ENCODE measurements at places on chromosomes 2 and 18.
A peak's percentile ranks its signal among the peaks of the same experiment; 100 is the strongest.

DNA sequence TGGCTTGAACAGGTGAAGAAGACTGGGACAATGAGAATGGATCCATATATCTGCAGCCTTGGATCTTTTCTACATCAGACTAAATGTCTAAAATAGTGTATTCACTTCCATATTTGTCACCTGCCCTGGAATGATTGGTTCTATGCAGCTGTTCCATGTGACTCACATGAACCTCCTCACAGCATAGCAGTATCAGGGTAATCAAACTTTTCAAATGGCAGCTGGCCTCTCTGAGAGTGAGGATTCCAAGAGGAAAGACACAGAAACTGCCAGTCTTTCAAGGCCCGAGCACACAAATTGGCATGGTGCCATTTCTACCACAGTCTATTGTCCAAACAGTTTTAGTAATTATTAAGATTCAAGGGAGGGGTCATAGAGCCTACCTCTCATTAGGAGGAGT lies 859.3 kb downstream of the BCL11A start:
- no peak for DNase-seq

DNA sequence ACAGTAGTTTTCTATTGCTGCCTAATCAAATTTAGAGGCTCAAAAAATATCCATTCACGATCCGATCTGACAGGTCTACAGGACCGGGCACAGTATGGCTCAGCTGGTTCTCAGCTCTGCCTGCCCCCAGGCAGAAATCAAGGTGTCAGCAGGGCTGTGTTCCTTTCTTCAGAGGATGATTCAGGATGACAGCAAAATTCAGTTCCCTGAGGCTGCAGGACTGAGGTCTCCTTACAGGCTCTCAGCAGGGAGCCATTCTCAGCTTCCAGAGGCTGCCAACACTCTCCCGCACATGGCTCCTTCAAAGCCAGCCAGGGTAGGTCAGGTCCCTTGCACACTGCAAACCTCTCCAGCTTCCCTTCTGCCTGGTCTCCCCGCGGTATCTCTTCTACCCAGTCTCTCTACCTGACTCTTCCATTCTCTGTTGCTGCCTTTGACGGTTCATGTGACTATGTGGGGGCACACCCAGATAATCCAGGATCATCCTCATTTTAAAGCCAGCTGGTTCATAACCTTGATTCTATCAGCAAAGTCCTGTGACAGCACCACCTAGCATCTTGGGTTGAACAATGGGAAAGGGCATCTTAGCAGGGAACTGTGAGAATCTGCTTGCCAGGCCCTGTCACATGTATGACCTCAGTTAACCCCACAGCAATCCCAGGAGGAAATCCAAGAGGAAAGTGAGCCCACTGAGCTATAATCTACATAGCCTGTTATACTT lies 50.4 kb downstream of the UXS1 start:
- no peak for DNase-seq

DNA sequence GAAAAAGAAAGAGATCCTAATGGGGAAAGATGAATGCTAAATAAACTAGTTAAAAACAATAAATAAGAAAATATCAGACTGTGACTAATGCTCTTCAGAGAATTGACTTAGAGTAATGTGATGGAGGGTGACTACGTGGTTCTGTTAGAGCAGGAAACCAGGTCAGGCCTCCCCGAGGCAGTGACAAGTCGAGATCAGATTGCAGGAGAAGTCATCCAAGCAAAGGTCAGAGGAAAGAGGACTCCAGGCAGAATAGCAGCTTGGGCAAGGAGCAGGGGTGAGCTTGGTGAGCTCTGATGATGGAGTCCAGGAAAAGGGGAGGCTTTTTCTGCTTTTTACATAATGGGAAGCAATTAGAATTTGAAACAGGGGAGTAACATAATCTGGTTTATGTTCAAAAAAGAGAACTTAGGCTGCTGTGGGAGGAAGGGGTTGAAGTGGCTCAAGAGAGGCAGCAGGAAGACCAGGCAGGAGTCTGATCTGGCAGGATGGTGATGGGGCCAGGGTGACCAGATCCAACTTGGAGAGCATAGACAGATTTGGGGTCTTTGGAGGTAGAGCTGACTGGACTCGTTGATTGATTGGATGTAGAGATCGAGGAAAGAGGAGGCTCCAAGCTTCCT lies 27.3 kb upstream of the ITGB6 start:
- DNase-seq, result no peak

DNA sequence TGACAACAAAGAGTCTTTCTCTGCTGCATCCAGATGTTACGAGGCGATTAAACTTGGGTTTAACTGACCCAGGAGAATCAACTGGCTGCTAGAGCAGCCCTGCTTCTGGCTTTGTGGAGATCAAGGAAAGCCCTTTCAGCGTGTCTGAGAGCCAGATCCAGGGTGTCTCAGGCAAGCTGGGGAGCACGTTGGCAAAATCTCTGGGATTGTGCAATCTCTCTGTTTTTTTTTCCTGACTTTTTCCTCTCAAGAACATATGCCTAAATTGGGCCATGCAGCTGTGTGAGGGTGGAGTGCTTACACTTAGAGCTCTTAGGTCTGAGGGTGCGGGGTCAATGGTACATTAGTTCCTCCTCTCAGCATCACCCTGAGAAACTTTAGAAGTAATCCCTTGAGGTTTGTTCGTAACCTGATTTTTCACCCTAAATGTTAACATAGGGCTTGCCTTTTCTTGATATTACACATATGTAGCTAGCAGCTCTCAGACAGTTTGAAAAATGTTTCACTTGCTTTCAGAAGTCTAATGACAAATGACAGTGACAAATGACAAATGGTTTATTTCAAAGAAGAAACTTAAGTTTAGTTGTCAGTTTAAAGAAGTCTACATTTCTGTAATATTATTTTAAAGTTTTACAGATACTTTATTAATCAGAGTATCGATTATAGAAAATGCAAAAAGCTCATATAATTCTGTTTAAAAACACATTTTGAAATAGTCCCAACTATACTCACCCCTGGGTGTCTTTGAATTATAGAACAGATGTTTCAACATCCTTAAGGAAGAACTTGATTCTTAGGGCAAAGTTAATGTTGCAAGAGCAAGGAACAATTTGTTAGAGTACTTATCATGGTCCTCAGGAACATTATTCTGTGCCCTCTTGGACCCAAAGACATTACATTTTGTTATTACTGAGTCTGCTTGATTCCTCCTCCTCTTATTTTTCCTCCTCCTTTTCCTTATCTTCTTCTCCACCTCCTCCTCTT lies 38.4 kb upstream of the ZSWIM2 start:
- DNase-seq, result no peak

DNA sequence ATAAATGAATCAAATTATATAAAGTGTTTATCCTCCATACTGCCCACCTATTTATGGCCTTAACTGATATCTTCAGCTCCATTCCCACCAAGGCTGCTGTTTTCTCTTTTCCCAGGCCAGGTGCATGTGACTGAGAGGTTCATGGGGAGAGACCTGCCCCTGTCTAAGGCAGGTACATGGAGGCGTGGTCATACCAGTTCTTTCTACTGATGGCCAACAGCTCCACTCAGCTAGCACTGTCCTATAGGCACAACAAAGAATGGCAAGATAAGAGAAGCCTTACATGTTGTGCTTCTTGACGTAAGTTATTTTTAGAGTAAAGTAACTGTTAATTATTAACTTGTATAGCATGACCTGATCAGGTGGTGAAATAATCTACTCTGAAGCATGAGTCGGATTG lies 16.8 kb downstream of the AKAIN1 start:
- DNase-seq, result no peak

DNA sequence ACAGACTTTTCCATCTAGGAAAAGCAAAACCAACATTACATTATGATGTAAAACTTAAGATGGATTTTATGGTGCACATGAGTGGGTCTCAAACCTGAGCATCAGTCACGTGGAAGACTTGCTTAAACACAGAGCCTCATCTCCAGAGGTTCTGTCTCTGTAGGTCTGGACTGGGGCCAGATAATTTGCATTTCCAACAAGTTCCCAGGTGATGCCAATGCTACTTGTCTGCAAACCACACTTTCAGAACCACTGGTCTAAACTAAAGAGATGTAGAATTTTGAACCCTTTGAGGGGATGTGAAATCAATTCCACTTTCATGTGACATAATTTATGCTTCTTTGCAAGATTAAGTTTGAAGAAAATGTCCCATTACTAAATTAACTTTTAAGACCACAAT lies 522.8 kb downstream of the MBD2 start:
- no peak for DNase-seq

- no peak for DNase-seq
Measured at GRCh38 chr2:234555161-234555560, 58.3 kb upstream of the ARL4C start.

DNA sequence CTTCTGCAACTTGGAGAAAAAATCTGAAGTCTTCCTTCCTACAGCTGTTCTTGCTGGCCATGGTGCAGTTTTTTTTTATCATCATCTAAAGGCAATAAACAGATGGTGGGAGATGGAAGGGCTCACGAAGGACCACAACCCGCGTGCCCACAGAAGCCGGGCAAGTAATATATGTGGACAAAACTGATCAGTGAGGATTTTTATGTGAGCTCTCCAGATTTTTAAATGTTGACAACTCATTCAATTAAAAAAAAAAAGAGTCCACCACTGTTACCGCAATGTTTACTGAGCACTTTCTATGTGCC lies 55.9 kb upstream of the CREB1 start:
- DNase-seq, result no peak

DNA sequence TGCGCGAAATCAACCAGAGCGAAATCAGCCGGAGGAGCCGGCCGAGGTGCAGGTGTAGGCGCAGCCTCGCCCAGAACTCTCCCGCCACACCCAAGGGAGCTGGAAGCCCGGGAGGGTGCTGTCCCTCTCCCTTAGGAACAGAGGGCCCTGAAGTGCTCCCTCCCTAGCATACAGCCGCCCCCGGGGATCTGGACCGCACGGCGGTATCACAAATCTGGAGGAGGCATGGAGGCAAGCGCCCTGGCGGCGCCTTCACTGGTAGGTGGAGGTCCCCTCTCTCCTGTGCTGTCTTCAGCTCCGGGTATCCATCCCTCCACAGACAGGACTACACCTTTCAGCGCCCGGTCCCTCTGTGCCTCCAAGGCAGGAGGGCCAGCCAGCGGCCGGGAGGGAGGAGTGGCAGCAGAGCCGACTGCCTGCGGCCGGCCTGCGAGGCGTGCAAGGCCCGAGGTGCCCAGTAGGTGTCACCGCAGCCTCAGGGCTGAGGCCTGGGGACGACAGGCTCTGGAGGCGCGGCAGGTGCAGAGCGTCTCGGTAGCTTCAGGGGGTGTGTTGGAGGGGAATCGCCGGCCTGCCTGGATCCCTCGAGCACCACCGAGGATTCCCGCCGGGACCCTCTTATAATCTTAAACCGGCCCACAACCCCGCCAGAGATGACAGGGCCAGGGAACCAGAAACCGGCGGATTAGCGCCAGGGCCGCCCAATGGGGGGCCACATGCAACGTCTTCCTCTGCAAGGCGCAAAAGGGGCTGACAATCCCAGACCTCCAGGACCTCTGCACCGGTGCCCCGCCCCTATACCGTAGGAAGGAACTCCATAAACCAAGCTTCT lies 2.8 kb downstream of the IHH start:
- DNase-seq, result peak; percentile 78

DNA sequence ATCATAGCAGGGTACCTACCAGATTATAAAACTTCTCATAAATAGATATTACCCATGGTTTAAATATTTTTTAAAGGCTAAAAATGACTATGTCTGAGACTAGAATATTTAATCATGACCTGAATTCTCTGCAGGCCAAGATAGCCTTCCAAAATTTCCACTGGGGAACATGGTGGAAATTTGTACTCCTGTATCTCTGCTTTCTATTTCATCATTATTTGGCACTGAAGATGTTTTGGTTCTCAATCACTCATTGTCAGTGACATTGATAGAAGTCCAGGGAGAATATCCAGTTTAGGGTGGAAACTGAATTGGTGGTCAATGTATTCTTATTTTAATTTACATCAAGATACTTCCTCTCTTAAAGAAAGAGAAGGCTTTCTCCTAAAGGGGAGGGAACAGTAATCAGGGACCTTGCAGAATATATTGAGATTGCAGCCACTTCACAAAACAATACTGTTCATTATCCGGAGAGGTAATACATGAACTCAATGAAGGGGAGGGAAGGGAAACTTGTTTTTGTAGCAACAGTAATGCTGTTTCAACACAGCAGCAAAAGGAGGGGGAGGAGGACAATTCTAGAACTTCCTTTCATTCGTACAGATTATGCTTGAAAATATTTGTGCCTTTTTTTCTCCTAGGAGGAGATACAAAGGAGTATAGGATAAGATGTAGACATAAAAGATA lies 34.1 kb downstream of the EEF1B2 start:
- no peak for DNase-seq

DNA sequence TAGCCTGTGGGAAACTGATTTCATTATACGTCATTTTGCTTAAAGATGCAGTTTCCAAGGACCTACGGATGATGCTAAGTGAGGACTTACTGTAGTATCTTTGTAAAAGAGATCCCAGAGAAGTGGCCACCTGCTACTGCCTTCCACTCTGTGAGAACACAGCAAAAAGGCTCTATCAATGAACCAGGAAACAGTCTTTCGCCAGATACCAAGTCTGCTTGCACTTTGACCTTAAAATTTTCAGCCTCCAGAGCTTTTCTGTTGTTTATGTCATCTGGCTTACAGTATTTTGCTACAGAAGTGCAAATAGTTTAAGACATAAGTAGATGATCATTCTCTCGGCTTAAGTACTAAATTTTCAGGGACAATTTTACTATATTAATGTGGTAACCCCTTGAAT lies 847.9 kb upstream of the CHAC2 start:
- no peak for DNase-seq

GRCh38 chr2:176128982-176129796 lies at the start of gene HOXD8:
Gene HOXD8, plus strand, starts transcription at chr2:176129705. Its CDS starts 662 bp downstream, at chr2:176130367.
- DNase-seq, result no peak

GRCh38 chr18:7273301-7273921 lies 42.5 kb downstream of the LRRC30 start:
- DNase-seq, result no peak

DNA sequence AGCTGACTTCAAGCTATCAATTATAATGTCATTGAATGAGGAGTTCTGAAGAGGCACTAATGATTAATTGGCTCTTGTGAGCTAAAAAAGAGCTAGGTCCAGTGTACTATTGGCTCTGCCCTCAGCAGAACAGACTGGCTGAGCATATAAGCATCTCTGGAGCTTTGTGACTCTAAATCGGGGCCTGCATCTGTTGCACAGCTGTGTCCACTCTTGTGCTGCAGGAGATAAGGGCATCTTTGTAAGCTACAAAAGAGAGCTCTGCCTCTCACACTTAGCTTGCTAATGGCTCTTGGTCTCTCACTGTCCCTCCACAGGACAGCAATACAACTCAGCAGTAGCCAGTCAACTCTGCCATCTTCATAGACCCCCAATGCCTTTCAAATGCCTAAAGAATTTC lies 61.5 kb upstream of the L3MBTL4 start:
- DNase-seq, result no peak

DNA sequence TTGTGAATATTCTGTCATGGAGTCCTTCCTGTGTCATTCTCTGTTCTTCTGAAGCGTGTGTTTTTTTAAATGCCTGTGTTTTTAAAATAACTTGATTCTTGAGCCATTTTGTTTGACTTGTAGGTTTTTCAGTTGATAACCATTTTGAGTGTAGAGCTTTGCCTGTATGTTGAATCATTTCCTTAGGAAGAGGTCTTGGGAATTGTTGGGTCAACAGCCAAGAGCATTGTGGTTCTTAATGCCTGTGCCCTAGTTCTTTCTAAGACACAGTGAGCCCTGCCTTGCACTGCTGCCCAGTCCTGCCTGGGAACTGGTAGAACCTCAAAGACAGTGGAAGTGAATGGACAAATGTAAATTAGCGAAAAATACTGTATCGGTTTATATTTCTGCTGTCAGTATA lies 25.9 kb downstream of the RAB12 start:
- no peak for DNase-seq

Measured in activated CD4-positive, alpha-beta memory T cell treated with anti-CD3 and anti-CD28 coated beads, Interleukin-2, amount 10 ng/mL, durations not matched to agents 7 days and 5 days (primary cell).